ENCODE measurements at places on chromosomes 3 and 15.
A peak's percentile ranks its signal among the peaks of the same experiment; 100 is the strongest.

DNA sequence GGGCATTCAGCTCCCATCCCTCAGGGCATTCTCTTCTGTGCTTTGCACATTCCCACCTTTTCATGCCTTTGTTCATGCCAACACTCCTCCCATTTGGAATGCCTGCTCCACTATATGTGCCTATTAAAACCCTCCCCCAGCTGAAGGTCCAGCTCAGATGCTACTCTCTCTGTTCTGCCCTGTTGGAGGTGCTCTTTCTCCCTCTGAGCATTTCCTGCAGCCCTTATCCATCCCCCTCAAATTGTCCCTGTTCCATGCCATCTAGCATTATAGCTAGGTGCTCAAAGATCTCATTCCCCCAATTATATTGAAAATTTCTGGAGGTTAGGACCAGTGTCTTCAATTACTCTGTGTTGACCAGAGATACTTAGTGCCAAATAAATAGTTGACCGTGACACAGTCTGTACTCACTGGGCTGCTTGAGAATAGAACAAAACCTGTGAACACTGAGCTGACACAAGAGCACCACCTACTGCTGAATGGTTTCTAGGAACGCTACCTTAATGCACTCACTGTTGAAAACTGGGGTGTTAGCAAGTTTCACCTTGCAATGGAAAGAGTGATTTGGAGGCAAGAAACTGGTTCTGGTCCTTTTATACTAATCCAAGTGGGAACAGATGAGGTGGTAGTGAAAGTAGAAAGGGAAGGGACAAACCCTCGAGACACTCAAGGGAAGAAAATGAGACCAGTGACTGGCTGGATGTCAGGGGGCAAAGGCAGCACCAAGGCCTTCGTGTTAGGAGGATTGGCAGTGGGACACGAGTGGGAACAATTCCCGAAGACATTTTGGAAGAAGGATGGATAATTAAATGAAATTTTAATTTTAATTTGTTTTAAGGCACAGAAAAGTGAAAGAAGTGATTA lies 289.8 kb upstream of the ROPN1 start:
- no peak for DNase-seq

DNA sequence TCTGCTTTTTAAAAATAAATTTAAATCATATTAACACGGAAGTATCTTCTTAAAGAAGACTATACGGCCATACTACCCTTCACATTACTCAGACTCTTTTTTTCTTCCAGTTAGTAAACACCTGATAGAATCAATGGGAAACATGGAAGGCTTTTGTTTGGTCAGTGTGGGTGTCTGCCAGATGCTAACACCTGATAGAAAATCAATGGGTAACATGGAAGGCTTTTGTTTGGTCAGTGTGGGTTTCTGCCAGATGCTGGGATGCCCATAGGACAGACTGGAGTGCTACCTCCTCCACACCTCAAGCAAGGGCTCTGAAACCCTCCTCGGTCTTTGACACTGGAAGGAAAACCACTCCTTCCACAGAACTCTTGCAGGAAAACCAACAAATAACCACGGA lies 29.2 kb downstream of the HACL1 start:
- no peak for DNase-seq

DNA sequence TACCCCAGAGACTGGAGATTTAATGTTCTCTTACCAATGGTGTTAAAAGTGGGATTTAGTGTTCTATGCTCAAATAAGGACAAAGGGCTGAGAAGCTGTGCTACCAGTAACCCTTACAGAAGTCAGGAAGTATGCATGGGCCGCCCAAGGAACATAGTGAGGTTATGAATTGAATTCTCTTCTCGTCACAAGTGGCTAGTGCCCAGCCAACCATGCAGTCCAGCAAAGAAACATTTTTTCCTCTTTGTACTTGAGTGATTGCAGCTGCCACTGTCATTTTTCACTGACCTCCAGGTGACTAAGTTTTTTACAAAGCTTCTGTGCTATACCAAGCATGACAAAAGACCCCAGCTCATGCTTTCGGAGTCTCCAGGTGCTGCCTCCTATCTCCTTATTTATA lies 110.6 kb upstream of the DCBLD2 start:
- peak; percentile 66 for DNase-seq

- no peak for DNase-seq
Observed at GRCh38 chr3:46303240-46303639, 50.7 kb upstream of the CCR2 start.

DNA sequence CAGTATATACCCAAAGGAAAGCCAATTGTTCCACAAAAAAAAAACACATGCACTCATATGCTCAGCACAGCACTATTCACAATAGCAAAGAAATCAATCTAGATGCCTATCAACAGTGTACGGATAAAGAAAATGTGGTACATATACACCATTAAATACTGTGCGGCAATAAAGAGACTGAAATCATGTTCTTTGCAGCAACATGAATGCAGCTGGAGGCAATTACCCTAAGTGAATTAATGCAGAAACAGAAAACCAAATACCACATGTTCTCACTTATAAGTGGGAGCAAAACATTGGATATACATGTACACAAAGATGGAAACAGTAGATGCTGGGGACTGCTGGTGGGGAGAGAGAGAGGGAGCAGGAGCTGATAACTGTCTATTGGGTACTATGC lies 124.2 kb upstream of the AADACL2 start:
- no peak for DNase-seq

- DNase-seq = no peak
Observed at GRCh38 chr15:69585937-69586336, 133.3 kb downstream of the RPLP1 start.

GRCh38 chr3:25889525-25889917 lies 99.6 kb downstream of the OXSM start:
- no peak for DNase-seq

- no peak for DNase-seq
Observed at GRCh38 chr15:69652751-69653305, 200.2 kb downstream of the RPLP1 start.

- DNase-seq = no peak
Observed at GRCh38 chr3:126436826-126437717, 38.6 kb downstream of the ZXDC start.

DNA sequence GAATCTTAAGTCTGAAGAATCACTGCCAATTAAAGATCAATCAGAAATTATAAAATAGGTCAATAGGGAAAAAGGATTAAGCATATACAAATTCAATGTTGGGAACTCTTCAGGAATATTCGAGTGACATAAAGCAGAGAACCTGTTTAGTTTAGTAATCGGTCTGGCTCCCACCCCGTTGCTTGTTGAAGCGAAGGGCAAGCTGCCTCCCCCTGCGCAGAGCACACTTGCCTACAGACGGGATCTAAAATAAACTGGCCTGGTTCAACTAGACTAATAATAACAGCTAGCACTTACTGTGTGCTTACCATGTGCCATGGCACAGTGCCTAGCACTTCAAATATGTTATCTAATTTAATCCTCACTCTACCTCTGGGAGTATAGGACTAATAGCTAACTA lies 8.6 kb downstream of the SEMA6D start:
- DNase-seq = no peak

GRCh38 chr3:175121225-175121624 lies 262.1 kb downstream of the NAALADL2 start:
- no peak for DNase-seq

GRCh38 chr3:44326019-44326418 lies 12.5 kb upstream of the TCAIM start:
- DNase-seq = no peak

DNA sequence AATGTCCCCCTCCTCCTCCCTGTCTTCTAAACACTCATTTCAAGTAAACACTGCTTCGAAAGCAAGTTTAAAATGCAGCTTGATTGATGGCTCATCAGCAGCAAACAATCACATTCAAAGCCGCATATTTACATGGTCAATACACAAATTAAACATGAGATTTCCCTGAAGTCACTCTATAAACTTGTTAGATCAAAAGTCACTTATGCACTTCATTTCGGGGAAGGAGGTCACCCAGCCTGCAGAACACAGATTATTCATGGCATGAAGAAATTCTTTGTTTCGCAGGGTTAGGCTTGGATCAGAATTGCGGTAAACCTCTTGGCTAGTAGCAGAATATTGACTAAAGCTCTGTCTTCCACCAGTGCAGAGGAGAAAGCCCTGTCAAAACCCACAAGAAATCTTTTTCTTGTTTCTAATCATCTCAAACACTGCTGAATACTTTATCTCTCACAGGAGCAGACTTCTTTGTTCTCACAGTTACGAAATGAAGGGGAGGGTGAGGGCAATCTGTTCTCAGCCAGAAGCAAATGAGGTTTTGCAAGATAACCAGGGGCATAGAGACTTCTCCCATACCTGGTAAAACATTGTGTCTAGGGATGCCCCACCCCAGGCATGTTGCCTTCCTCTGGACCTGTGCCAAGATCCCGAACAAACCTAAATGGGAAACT lies 133.3 kb upstream of the CHL1 start:
- DNase-seq = no peak
